ENCODE measurements at places on chromosomes 1 and 21. TPM values are rescaled to one million over a fixed set of nuclear protein-coding genes. Genes with fewer than 3 reads are reported as not detected.

GRCh38 chr1:199856216-199856780 lies 171.2 kb upstream of the NR5A2 start:
- no peak overlapping the region for H3K27ac ChIP-seq
- H3K4me1 ChIP-seq, result no peaks in the 10 kb centered on the region
- no peak for DNase-seq

DNA sequence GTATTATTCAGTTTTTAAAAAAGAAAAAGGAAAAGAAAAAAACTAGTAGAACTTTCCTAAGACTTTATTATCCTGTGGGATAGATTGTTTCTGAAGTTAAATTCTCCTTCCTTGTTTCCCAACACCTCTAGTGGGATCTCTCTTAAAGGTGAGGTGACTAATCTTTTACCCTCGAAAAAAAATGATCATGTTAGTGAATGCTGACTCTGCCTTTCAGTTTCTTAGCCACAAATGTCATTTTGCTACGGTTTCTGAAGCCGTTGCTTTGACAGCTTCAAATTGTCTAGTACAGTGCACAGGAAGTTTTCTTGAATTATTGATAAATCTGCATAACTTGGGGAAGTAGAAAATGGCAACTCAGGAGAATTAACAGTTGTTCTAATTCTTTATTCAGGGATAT lies 13.0 kb upstream of the NEK7 start:
- no peak overlapping the region for H3K4me3 ChIP-seq
- H3K27me3 ChIP-seq, result no peaks in the 10 kb centered on the region
- no peak for DNase-seq
- H3K4me1 ChIP-seq, result no peaks in the 10 kb centered on the region

DNA sequence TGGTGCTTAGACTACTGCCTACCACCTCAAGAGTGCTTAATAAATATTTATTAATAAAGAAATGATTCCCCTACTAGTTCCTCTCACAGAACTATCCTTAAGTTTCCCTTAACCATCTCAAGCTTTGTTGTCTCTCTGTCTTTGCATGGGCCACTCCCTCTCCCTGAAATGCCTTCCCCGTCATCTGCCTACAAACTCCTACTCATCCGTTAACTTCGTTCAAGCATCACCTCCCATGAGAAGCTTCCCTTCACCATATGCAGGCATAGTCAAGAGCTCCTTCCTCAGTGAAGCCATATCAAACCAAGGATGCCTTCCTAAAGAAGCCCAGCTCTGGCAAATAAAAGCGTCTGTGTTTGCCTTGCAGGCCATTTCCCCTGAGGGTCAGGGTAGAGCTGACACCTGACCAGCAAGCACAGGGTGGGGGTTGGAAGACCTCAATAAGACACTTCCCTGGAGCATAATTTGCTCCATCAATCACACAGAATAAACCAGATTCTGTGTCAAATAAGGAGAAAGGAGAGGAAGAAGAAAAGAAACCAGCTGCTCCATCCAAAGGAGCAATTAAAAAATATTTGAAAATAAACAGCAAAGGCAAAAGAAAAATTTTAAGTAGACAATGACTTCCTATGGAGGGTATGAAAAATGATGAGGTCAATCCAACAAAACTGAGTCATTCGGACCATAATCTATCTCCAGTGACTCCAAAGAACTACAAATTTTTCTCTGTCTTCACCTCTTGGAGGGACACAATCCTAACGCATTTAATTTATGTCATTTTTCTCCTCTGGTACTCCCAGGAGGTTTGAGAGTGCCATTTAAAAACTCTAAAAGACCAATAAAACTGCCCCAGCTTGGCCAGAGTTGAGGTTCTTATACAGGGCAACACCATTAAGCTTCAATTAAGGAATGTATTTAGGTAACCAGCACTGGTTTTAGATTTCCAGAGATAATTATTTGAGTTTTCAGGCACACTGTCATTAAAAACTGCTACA lies 303.6 kb downstream of the KCNH1 start:
- no peaks in the 10 kb centered on the region for H3K27me3 ChIP-seq
- H3K36me3 ChIP-seq, result no peaks in the 10 kb centered on the region
- H3K27ac ChIP-seq, result no peak overlapping the region
- DNase-seq, result no peak
- H3K4me3 ChIP-seq, result no peak overlapping the region

ARHGEF16 gene
- total RNA-seq, result 0.20 TPM

CRYBG2 gene
- total RNA-seq, result 6.7 TPM

TSSK3 gene
- total RNA-seq, result 4.3 TPM

SLC2A5 gene
- 0.23 TPM for total RNA-seq

All from CD4-positive, alpha-beta memory T cell (primary cell).